Activated naive CD8-positive, alpha-beta T cell treated with anti-CD3 and anti-CD28 coated beads, Interleukin-2, amount 50 U/mL, for 24 hours (primary cell): ENCODE measurements at places on chromosomes 12 and 14.

DNA sequence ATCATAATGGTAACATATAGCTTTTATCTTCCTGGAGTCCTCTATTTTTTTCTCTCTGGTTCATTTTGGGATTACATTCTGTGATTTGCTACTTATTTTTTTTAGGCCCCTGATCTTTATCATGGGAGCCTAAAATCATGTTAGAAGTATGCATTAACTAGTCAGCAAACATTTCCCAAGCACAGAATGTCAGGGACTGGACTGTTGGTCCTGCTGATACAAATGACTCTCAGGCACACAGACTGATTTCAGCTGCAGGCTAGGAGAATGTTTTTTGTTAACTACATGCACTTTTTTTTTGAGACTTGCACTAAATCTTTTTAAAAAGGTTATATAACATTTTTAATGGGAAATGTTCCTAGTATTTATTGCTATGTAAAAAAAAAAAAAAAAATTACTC is 131.1 kb downstream of the ACSS3 start:
- DNase-seq, result no peak

DNA sequence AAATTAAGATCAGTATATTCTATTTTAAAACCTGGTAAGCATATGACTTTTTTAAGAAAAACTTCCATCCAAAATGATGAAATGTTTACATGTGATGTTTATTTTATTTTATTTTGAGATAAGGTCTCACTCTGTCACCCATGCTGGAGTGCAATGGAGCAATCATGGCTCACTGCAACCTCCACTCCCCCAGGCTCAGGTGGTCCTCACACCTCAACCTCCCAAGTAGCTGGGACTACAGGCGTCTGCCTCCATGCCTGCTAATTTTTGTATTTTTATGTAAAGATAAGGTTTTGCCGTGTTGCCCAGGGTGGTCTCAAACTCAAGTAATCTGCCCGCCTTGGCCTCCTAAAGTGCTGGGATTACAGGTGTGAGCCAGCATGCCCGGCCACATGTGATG is 141.8 kb downstream of the ZFP36L1 start:
- DNase-seq, result no peak

DNA sequence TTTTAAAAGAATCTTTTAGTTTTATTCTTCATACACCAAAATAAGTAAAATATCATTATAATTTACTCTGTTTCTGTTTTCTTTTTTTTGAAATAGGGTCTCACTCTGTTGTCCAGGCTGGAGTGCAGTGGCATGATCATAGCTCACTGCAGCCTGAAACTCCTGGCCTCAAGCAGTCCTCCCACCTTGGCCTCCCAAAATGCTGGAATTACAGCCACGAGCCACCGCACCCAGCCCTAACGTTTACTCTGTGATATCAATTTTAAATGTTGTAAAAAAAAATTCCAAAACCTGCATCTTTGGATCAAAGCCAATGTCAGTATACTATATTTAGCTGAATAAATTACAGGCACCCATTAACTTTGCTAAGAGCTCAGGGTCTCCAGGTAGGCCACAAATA is 437.1 kb upstream of the USP15 start:
- DNase-seq, result no peak

DNA sequence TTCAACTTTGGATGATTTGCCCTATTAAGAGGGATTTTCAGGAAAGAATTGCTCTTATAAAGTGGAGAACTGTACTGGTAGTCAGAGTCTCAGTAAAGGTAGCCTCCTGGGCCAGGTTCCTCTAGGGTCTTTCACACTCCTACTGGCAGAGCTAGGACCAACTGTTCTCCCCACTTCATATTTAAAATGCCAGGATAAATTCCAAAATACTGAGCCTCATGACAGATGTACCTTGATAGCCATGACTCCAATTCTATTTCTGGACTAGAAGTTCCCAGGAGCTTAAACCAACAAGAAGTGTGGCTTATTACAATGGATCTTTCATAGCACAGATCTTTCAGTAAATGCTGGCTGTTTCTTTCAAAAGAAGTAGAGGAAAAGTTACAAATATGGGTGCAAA is 126.5 kb downstream of the C12orf75 start:
- no peak for DNase-seq

DNA sequence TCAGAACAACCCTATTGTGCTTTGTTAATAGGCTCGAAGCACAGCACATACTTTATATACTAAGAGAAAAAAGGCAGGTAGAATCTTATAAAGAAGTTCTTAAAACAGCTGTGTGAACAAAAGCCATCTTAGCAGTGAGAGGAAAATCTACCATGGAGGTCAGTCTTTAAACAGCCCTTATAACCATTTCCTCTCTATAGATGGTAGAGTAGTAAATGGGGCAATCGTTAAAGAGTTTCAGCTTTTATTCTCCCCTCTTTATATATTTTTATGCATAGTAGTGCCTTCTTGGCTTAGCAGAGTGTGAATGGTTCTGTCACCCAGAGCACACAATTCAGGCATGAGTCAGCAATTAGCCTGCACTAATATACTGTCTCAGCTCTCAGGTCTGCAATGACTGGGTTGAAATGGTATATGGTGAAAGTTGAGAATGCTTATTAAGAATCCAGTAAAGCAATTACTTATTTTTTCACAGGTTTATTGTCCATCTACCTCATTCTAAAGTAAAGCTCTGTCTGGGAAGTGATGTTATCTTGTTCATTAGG is 305.0 kb downstream of the NELL2 start:
- DNase-seq, result no peak
